ENCODE measurements at places on chromosomes 11 and 22. TPM values are rescaled to one million over a fixed set of nuclear protein-coding genes. Genes with fewer than 3 reads are reported as not detected.

DNA sequence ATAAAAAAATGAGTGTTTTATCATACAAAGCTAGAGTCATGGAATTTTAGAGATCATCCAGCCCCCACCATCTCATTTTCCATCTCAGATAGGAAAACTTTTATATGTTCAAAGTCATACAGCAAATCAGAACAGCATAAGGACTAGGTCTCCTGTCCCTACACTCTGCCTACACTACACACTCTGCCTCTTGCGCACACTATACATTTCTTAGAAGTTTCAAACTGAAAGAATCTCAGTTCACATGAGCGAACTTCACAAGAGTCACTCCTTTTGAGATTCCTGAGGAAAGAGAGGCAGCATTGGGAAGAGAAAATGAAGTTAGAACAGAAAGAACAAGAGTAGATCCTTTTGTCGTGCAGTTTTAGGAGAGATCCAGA, 36.5 kb downstream of the ART5 start:
- H3K27me3 ChIP-seq: no peaks in the 10 kb centered on the region
- no peak for DNase-seq
- no peaks in the 10 kb centered on the region for H3K4me1 ChIP-seq
- no peak overlapping the region for H3K27ac ChIP-seq
- H3K4me3 ChIP-seq: no peak overlapping the region

DNA sequence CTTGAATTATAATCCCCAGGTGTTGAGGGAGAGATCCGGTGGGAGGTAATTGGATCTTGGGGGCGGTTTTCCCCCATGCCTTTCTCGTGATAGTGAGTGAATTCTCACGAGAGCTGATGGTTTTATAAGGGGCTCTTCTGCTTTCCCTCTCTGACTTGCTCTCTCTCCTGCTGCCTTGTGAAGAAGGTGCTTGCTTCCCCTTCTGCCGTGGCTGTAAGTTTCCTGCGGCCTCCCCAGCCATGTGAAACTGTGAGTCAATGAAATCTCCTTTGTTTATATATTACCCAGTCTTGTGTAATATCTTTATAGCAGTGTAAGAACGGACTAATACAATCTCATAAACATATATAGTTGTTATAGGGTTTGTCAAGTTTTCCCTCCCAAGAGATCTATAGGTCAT, 32.8 kb downstream of the KCNE3 start:
- H3K4me1 ChIP-seq: peaks cover 4% of the 10 kb centered on the region
- DNase-seq: no peak
- H3K27ac ChIP-seq: no peak overlapping the region
- H3K27me3 ChIP-seq: no peaks in the 10 kb centered on the region

The TTC36 gene
- 0.84 TPM for total RNA-seq

The MS4A3 gene
- not detected for total RNA-seq

DNA sequence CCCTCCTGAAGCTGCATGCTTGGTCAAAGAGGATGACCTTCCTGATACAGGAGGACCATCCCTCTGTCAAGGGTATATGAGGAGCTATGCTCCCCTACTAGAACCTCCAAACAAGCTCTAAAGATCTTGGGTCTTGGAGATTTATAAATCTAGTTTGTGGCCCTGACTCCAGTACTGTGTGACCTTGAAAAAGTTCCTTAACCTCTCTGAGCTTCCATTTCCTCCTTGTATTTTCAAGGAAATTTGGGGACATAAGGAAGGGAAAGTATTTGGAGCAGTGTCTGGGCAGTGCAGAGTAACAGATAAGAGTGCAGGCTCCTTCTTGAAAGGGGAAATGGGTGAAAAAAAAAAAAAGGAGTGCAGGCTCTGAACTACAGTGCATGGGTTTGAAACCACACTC, 45.9 kb downstream of the CHRDL2 start:
- no peaks in the 10 kb centered on the region for H3K27me3 ChIP-seq
- no peaks in the 10 kb centered on the region for H3K36me3 ChIP-seq
- peaks cover 32% of the 10 kb centered on the region for H3K4me1 ChIP-seq
- no peak overlapping the region for H3K4me3 ChIP-seq

DNA sequence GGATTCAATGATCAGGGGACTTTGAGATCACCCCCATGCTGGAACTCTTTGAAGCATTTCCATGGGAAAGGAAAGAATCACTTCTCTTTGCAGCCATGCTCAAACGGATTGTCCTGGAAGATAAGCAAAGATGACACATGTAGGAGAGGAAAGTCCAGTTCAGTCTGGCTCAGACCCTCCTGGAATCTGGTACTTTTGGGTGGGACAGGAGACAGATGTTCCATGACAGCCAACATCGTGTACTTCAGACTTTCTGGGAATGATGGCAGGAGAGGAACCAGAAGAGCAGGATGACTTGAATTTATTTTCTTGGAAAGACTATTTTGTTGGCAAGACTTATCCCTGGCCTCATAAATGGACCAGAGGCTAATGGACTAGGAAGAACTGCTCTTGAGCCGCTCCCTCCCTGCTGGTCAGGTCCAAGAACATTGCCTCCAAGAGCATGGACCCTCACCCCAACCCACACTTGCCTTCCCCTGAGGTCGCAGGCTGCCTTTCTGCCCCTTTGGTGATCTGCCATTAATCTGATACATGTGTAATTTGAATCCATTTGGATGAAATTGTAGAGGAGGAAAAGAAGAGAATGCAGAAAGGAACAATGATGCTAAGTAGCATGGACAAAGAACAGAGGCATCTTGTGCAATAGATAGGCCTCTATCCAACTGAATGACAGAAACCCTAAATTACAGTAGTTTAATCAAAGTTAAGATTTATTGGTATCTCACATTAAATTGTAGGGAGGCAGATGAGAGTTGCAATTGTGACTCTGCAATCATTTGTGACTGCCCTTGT, 201.0 kb downstream of the SNX19 start:
- H3K4me1 ChIP-seq: peaks cover 23% of the 10 kb centered on the region
- DNase-seq: no peak
- H3K27me3 ChIP-seq: no peaks in the 10 kb centered on the region
- no peak overlapping the region for H3K4me3 ChIP-seq

DNA sequence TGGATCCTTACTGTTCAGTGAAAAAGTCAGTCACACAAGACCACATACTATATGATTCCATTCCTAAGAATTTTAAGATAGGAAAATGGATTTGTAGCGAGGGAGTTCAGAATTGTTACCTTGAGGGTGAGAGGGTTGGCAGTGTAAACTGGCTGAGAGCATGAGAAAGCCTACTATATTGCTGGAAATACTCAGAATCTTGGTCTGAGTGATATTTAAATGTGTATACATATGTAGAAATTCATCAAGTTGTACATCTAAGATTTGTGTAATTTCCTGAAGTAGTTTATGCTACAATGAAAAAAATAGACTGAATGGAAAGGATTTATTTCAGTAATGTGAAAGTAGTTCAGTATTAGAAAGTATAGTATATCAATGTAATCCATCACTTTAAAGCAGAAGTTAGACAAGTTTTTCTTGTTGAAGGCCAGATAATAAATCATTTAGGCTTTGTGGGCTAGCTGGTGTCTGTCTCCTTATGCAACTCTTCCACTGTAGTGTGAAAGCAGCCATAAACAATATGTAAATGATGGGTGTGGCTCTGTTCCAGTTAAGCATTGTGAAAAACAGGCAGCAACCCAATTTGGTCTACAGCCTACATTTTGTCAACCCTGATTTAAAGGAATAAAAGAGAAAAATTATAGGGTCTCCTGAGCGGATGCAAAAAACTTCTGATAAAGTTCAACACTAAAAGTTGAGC, 127.2 kb upstream of the THY1 start:
- H3K4me1 ChIP-seq: no peaks in the 10 kb centered on the region
- H3K27ac ChIP-seq: no peak overlapping the region
- H3K36me3 ChIP-seq: no peaks in the 10 kb centered on the region

DNA sequence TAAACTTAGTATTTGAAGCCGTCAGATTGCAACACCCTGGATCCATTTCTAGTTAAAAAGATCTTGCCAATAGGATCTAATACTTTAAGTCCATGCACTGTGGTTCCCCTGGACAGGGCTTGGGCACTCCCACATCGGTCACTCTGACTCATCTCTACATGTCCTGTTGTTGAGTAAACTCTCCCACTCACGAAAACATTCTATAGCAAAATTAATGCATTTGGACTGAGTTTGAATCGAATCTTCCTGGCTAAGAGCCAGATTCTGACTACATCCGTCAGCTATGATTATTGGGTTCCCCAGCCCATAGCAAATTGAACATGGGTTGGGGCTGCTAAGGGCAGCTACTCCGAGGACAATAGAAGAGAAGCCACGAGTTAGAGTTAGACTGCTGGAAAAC, 182.1 kb upstream of the SORL1-AS1 start:
- peak overlapping the region; percentile 40 for H3K27ac ChIP-seq
- H3K4me1 ChIP-seq: peaks cover 21% of the 10 kb centered on the region
- H3K36me3 ChIP-seq: no peaks in the 10 kb centered on the region
- peak overlapping the region; percentile 14 for H3K4me3 ChIP-seq

- DNase-seq: peak; percentile 6
- peak overlapping the region; percentile 69 for H3K27ac ChIP-seq
- H3K4me1 ChIP-seq: peaks cover 17% of the 10 kb centered on the region
- no peaks in the 10 kb centered on the region for H3K36me3 ChIP-seq
Observed at GRCh38 chr22:49853981-49854831, 562 bp downstream of the ZBED4 start.

DNA sequence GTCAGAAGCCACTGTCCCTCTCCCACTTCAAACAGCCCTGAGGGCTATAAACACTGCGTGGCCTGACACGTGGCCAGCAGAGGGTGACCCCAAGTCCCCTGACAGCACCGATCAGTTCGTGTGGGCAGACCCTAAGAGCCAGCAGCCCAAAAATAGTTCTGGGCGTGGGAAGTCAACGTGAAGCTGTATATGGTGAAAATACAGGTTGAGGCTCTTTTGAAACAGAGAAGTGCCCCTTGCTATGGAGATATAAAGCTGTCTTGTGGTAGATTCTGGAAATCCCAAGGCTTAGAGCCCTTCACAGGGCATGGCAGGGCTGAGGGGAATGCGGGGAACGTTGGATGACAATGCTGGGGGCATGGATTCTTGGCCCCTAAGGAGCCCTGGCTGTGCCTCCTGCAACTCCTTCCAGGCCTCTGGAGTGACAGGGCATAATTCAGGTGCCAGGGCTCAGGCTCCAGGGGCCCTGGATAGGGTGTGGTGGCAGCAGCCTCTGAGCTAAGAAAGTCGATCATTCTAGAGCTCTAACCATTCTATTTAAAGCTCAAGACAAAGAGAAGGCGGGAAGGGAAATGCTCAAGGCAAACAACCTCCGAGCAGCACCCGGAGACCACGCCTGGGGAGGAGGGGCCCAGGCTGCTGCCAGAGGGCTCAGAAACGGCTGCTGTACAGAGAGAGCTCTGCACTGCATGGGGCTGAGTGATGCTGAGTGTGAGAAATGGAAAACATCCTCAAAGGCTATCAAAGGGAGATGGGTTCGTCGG, 60.4 kb upstream of the CD5 start:
- DNase-seq: no peak
- peaks cover 9% of the 10 kb centered on the region for H3K4me1 ChIP-seq
- H3K4me3 ChIP-seq: no peak overlapping the region
- H3K27ac ChIP-seq: no peak overlapping the region
- H3K27me3 ChIP-seq: no peaks in the 10 kb centered on the region

DNA sequence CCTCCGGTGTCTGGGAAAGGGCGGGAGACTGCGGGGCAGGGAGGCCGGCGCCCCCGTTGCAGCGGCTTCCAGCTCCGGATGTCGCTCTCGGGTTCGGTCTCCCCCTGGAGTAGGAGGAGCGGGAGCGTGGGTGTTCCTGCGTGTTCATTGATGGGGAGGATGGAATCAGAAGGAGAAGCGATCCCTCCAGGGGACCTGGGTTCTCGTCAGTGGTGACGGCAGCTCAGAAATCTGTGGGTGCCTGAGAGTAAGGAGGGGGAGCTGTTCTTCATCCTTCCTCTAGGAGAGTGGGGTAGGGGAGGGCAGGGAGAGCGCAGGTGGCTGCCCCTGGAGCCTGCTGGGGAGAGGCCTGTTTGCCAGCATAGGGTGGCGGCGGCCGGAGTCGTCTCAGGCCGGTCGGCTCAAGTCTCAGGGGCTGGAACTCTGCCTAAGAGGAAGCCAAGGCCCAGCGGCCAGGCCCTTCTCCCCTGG, 1.1 kb downstream of the UBASH3B start:
- peaks cover 22% of the 10 kb centered on the region for H3K4me1 ChIP-seq
- peak overlapping the region; percentile 80 for H3K4me3 ChIP-seq
- peak overlapping the region; percentile 92 for H3K27ac ChIP-seq
- DNase-seq: peak; percentile 39

- DNase-seq: peak; percentile 23
- no peaks in the 10 kb centered on the region for H3K27me3 ChIP-seq
- peaks cover 33% of the 10 kb centered on the region for H3K4me1 ChIP-seq
- H3K27ac ChIP-seq: no peak overlapping the region
- H3K36me3 ChIP-seq: peaks cover 3% of the 10 kb centered on the region
Observed at GRCh38 chr22:29701155-29701999, 18.4 kb upstream of the CABP7 start.

The OR5A1 gene
- not detected for total RNA-seq

The FREY1 gene
- total RNA-seq: 1.5 TPM

The FAM111B gene
- 0.95 TPM for total RNA-seq

The FOLR1 gene
- 3.6 TPM for total RNA-seq

- H3K4me3 ChIP-seq: no peak overlapping the region
- H3K27me3 ChIP-seq: no peaks in the 10 kb centered on the region
- DNase-seq: peak; percentile 29
- H3K27ac ChIP-seq: no peak overlapping the region
Observed at GRCh38 chr11:65416341-65416824, 6.2 kb upstream of the NEAT1 start.

DNA sequence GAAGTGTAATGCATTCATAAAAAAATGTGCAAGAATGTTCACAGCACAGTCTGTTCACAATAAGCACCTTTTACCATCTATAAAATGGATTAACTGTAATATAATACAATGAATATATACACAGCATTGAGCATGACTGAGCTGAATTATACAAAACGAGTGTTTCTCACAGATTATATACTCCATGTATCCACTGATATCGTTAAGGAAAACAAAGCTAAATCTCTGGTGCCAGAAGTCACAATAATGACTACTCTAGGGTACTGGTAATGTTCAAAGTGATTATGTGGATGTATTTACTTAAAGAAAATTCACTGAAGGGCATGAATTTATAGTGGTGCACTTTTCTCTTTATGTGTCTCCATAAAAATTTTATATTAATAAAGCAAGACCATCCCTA, 33.2 kb downstream of the ACAT1 start:
- peaks cover 20% of the 10 kb centered on the region for H3K36me3 ChIP-seq
- no peak overlapping the region for H3K4me3 ChIP-seq
- H3K27ac ChIP-seq: no peak overlapping the region
- no peaks in the 10 kb centered on the region for H3K4me1 ChIP-seq
- DNase-seq: no peak

The GAL3ST1 gene
- total RNA-seq: 3.8 TPM

The NLRP6 gene
- not detected for total RNA-seq

GRCh38 chr11:17197431-17197898, 10.3 kb downstream of the PIK3C2A start:
- H3K36me3 ChIP-seq: peaks cover 6% of the 10 kb centered on the region
- peak; percentile 36 for DNase-seq
- H3K4me1 ChIP-seq: no peaks in the 10 kb centered on the region
- H3K27ac ChIP-seq: no peak overlapping the region
- no peak overlapping the region for H3K4me3 ChIP-seq

The SYT9 gene
- total RNA-seq: 0.14 TPM
